Stimulated activated CD4-positive, alpha-beta T cell treated with anti-CD3 and anti-CD28 coated beads, Interleukin-15, amount 100 ng/mL, for 1 hour (primary cell): ENCODE measurements at places on chromosomes 1 and 21.

DNA sequence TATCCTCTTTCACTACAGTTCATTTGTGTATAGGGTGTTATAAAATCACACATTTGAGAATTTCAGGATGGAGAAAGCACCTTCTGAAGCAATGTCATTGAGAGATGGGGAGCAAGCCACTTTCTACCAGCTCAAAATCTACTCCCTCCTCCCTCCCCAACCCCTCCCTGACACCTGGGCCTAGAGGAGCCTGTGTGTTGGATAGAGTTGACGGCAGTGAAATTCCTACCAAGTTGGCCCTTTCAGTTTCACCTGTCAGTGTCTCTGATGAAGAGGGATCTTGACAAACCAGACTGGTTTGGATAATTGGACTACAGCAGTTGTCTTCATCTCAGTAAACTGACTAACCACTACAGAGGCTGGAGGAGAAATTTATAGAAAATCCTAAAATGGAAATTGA, 125.0 kb upstream of the HOOK1 start:
- no peak for DNase-seq

- peak; percentile 21 for DNase-seq
These were observed 5.8 kb downstream of the TTC13 start for GRCh38 chr1:230972855-230973271.

GRCh38 chr1:3355089-3355488, 99.4 kb upstream of the ARHGEF16 start:
- DNase-seq: no peak

GRCh38 chr1:247180581-247180980, 8.8 kb upstream of the ZNF124 start:
- no peak for DNase-seq

GRCh38 chr1:199854686-199855321, 172.7 kb upstream of the NR5A2 start:
- no peak for DNase-seq

GRCh38 chr21:15140321-15141019, 75.7 kb upstream of the NRIP1 start:
- no peak for DNase-seq

GRCh38 chr1:89433421-89433820, 69.6 kb downstream of the GBP6 start:
- DNase-seq: no peak

DNA sequence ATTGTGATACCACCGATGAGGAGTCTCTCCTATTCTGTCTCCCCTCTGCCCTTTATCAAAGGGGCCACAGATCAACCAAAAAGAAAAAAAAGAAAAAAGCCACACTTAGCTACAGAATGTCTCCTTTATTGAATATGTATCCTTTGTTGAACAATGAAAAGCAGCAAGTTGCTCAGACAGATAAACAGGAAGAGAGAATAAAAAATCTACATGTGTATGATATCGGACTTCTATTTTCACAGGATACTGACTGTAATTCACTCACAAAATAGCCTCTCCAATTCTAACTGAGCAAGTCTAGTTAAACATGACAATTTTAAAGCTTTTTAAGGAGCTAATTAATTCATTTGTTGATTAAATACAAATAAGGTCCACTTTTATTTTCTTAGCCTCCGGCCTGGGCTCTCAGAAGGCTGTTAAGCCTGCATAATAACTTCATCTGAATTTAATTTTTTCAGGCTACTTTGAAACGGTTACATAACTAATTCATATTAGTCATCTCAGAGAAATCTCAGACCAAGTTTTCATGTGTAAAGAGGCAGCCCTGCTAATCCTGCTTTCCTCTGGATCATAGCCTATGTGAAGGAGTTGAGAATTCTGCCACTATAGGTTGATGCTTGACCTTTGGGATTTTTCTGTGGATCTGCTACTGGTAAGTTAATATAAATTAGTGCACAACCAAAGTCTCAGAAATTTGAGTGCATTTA, 304.1 kb upstream of the NR5A2 start:
- DNase-seq: no peak

DNA sequence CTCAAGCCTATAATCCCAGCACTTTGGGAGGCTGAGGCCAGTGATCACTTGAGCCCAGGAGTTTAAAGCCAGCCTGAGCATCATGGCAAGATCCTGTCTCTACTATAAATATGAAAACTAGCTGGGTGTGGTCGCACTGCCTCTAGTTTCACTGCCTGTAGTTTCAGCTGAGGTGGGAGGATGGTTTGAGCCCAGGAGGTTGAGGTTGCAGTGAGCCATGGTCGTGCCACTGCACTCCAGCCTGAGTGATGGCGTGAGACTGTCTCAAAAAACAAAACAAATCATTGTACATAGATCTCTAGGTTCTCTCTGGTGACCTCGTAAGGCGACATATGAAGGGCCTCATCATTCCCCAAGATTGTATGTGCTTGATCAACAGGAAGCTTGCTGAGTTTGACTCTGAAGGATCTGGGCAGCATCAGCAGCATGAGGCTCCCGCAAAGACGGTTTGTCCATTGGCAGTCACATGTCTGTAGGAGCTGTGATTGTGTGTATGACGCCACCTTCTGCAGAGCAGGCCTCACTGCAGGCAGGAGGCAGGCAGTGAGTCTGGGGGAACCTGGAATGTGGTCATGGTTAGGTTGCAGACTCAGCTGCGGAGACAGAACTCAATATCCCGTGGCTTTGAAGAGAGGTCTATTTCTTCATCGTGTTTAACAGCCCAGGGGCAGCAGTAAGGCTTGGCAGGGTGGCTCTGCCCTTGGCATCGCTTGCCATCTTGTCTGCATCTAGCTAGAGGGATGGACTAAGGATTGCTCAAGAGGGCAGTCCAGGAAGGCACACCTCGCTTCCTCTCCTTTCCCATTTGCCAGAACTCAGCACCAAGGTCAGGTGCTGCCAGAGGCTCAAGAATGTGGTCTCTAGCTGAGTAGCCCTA, 14.0 kb downstream of the ATP5PO start:
- DNase-seq: no peak

DNA sequence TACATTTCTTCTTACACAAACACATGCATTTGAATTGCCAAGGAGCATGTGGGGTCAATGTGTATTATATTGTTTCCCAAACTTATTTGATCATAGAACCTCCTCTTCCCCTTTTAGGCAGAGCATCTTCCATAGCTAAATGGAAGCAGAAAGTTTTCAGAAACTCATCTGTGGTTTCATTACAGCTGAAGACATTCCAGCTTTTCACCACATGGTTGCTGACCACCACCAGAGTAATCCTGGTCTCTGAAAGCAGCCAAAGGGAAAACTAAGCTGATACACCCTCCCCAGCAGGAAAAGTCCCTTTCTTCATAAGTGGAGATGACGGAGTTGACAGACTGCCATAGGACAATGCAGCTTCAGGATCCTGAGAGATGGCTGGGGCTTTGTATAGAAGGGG, 30.2 kb upstream of the OTUD3 start:
- DNase-seq: no peak

DNA sequence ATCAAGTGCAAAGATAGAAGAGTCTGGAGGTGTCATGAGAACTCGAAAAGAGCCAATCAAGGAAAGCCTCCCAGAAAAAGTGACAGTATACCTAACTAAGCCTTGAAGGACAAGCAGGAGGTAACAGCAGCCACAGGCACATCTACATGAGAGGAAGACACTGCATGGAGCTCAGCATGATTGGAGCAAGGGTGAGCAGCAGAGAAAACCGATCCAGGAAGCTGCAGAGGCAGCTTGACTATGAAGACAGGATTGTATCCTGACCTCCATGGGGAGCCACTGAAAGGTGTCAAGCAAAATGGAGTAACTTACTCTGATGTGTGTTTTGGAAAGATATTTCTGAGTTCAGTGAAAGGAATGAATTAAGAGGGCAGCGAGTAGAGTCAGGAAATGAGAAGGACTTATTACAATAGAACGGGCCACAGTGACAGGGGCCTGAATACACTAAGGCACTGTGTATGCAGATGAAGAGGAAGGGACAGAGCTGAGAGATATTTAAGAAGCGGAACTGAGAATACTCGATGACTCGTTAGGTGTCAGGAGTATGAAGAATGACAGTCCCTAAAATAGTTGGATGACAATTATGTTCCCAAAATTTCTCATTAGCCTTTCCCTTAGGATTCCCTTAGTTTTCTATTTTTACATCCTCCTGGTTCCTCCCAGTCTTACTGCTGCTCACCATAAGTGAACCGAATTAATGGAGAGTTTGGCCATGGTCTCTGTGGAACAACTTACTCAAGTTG, 139.3 kb upstream of the NFIA start:
- DNase-seq: no peak

- no peak for DNase-seq
These were observed 35.9 kb upstream of the ATP5PO start for GRCh38 chr21:33951276-33952178.

DNA sequence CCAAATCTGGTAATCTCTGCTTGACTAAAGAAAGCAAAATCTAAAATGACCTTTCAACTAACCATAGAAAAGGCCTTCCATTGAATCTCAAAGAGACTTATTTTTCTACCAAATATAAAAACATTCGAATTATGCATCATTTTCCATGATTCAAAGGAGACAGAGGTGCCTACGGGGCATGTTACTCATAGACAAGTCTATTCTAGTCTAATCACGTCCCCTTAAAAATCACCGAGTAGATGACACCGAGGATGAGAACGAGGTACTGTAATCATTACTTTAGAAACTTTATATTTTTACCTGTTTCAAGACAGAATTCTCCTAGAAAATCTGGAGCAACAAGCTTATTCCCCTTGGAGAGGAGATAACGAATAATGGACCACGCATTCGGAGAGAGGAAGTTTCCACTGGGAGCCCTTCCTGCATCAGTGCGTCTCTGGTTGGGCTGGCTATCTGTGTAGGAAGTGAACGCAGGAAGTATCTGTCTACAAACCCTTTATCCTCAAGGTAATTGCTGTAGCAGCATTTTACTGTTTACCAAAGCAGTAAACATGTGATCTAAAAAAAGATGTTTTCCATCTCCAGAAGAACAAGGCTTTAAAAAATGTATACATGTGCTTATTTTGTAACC, 9.5 kb downstream of the ERG start:
- no peak for DNase-seq

DNA sequence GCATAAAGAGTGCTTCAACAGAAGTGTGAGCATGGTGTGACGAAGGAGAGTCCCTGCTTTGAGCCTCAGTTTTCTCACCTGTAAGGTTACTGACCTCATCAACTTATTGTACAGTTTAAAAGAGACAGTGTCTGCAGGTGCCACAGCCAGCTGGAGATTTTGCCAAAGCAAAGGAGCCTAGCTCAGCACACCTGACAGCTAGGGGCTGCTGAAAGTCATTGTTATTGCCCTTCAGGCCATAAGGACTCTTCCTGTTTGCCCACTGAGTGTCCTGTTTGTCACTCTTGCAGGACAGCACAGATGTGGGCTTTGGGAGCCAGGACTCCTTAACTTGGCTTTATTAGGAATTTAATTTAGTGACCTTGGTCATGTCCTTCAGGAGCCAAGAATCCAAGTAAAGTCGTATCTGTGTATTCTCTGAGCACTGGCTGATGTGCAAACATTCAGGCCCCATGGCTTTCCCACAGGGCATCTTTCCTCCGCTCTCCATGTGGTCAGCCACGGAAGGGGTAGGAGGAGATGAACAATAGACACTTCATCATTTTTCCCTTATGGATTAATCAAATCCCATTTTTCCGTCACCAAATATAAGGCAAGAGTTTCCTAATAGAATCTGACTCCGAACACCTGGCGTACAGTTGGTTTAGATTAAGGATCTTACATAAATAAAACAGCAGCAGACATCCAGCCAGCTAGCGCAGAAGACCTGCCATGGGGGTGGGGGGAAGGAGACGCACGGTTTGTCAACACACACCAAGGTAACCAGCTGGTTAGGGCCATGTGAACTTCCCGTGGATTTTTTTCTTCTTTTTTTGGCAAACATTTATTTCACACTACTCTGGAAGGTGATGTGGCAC, 43.1 kb upstream of the KANK4 start:
- no peak for DNase-seq

DNA sequence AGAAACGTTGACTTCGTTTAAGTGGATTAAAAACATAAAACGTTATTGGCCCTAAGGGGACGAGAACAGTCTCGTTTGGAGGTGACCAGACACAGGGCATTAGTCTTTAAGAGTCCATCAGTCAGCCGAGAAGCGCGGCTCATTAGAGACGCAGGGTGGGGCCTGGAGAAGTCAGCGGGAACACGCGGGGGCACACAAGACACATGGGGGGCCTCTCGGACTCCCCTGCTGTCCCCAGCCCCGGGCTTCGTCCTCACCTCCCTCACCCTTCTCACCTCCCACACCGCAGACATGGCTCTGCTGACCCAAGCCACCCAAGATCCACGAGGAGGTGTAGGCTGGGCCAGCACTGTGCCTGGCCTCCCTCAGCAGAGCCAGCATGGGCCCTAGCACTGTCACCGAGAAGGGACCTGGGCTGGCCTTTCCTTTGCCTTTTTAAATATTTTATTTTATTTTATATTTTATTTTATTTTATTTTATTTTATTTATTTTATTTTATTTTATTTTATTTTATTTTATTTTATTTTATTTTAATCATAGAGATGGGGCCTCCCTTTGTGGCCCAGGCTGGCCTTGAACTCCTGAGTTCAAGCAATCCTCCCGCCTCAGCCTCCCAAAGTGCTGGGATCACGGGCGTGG, 48.9 kb downstream of the MORN1 start:
- no peak for DNase-seq

DNA sequence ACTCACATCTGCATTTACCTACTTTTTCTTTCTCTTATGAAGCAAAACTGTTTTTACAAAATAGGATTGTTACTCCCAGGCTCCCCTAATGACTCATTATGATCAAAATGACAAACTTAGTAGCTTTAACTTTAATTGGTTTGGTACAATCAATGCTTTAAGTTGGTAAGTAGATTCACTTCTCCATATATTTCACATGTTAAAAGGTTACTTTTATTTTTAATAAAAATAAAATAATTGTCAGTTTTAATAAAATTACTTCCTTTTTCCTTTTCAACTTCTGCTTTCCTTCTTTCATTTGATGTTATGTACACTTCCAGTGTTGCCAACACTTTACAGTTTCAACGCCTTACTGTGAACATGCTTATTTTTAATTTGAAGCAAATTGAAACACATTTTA, 477.6 kb downstream of the SETD4 start:
- no peak for DNase-seq

GRCh38 chr1:228003461-228004330, 3.1 kb upstream of the WNT3A start:
- DNase-seq: no peak

- no peak for DNase-seq
These were observed 165.2 kb upstream of the SAMSN1 start for GRCh38 chr21:14711287-14711686.

DNA sequence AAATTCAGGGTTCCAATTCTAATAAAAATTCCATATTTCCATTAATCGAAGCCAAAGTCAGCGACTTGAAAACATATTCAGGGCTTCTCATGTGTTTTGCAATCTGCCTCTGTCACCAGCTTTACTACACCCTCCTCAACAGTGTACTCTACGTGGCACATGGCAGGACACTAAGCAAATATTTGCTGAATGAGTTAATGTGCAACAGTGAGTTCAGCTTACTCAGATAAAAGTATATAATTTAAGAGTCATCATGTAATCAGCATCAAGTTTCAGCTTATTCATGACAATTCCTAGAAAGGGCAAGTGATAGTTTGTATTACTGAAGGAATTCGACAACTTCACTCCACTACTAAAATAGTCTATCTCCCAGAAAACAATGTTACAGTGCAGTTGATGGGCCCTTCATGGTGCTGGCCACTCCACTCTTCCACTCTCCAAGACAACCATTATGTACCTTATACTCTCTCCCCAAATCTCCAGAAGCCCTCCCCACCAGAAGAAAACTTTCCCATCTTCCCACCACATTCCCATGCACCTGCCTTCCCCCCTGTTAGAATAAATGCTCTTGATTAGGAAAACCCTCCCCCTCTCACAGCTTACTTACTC, 97.3 kb downstream of the TTLL7 start:
- no peak for DNase-seq
